ENCODE measurements at places on chromosomes 13 and 19. TPM values are rescaled to one million over a fixed set of nuclear protein-coding genes. Genes with fewer than 3 reads are reported as not detected.
A peak's percentile ranks its signal among the peaks of the same experiment; 100 is the strongest.

PPAN gene
- total RNA-seq = 68.1 TPM

FAM216B gene
- total RNA-seq = not detected

PSG6 gene
- total RNA-seq = not detected

DNA sequence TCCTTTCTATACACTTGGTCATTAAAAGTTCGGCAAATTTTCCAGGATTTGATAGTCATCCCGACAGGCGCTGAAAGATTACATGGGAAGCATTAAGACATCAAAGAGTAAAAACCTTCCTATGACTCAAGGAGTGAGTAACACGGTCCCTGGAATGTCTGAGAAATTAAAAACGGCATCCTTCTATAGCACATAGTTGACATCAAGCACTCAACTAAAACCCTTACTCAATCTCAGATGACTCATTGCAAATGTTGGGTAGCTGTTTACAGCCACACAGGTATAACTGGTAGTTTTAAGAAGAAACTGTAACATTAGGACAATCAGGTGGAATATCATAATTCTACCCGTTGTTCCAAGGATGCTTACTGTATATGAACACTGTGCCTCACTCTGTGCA, 6.4 kb upstream of the LGALS13 start:
- no peaks in the 10 kb centered on the region for H3K27me3 ChIP-seq
- H3K36me3 ChIP-seq = no peaks in the 10 kb centered on the region
- H3K4me3 ChIP-seq = no peak overlapping the region
- H3K4me1 ChIP-seq = no peaks in the 10 kb centered on the region

- peaks cover 12% of the 10 kb centered on the region for H3K4me1 ChIP-seq
- peak; percentile 96 for DNase-seq
- H3K36me3 ChIP-seq = no peaks in the 10 kb centered on the region
- peak overlapping the region; percentile 7 for H3K27ac ChIP-seq
Measured at GRCh38 chr19:29610574-29611271, 4.6 kb downstream of the POP4 start.

- no peak for DNase-seq
- H3K27me3 ChIP-seq = no peaks in the 10 kb centered on the region
- peaks cover 16% of the 10 kb centered on the region for H3K4me1 ChIP-seq
- H3K36me3 ChIP-seq = no peaks in the 10 kb centered on the region
- peak overlapping the region; percentile 79 for H3K27ac ChIP-seq
Measured at GRCh38 chr19:13985771-13986347, 20.3 kb downstream of the RFX1 start.

DNA sequence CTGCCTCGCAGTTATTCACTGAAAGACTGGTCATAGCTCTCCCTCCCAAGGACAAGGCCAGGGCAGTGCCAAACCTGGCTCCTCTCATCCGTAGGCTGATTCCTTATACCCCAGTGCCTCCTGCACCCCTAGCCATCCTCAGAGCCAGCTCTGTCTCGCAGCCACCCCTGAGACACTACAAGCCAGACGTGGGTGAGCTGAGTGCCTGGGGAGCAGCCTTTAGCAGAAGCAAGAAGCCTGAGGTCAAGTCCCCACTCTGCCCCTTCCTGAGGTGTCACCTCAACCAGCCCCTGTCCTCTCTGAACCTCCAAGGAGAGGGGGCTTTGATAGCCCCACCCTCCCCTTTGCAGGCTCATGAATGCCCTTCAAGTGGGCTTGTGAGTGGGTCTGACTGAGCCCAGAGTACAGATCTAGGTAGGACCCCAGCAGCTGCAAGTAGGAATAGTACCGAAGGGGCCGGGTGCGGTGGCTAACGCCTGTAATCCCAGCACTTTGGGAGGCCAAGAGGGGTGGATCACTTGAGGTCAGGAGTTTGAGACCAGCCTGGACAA, 14.8 kb upstream of the AKAP8L start:
- H3K27me3 ChIP-seq = no peaks in the 10 kb centered on the region
- H3K27ac ChIP-seq = peak overlapping the region; percentile 82
- H3K4me1 ChIP-seq = peaks cover 18% of the 10 kb centered on the region
- peak overlapping the region; percentile 77 for H3K4me3 ChIP-seq
- no peaks in the 10 kb centered on the region for H3K36me3 ChIP-seq
- no peak for DNase-seq

GRCh38 chr19:23817519-23817918, 58.8 kb upstream of the ZNF681 start:
- H3K4me3 ChIP-seq = no peak overlapping the region
- H3K27me3 ChIP-seq = no peaks in the 10 kb centered on the region
- no peak overlapping the region for H3K27ac ChIP-seq
- DNase-seq = peak; percentile 71
- H3K4me1 ChIP-seq = no peaks in the 10 kb centered on the region
- H3K36me3 ChIP-seq = no peaks in the 10 kb centered on the region

DNA sequence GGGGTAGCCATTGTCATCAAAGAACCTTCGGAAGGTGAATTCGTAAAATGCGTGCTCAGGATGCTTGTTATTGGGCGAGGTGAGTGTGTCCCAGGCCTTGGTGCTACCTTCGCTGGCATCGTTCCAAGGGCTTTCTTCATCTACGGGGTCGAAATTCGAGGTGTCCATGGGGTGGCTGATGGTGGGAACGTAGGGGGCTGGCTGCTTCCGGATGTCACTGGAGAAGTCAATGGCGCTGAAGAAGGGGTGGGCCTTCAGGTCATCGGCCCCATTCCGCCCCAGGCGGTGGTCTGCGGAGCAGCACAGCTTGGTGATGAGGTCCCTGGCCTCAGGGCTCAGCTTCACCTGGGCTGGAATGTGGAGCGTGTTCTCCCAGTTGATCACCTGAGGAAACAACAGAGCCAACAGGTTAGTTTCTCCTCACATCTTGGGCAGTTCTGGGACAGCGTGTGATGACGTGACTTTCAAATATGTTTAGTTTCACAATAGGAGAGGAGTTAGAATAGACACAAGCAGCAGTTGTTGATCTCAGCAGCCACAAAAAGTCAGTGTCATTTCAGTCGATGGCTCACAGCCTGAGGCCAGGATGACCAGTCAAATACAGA, 72.5 kb upstream of the XPO4 start:
- no peak for DNase-seq
- H3K27ac ChIP-seq = no peak overlapping the region
- H3K27me3 ChIP-seq = no peaks in the 10 kb centered on the region

DNA sequence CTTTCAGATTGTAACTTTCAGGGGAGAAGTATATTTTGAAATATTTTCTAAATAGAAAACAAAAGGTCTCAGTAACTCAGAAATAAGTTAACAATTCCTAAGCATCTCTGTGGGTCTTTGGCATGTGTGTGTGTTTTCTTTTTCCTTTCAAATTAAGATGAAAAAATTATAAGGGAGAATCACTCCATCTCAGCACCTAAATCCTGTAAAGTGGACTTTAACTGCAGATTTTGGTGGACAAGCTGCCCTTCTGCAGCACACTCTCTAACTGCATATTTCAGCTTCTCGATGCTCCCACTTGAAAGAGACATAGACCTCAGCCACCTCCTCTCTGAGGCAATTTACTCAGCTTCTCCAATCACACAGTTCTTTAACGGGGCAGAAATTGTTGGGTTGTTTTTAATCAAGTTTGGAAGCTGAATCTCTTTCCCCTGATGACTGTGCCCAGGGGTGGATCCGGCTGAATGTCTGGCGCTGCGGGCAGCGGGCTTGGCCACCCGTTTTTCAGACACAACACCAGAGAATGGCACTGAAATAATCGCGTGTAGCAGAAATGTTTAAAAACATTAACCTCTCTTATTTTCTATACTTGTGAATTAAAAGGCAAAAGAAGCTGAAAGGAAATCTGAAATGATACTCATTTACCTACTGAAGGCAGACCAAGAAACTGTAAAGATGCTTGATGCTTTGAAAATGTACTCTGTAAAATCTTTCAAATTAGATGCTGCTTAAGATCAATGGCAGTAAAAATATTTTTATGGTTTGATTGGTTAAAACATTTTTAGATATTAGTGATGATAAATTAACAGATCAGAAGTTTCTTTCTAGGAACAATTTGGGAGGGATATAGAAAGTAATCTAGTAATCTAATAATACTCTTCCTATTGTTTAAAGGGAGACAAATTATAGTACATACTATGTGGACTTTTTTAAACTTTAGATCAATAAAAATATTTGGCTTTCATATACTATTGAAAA, 12.4 kb downstream of the ZIC2 start:
- H3K27ac ChIP-seq = no peak overlapping the region
- no peaks in the 10 kb centered on the region for H3K36me3 ChIP-seq
- DNase-seq = no peak
- peaks cover 10% of the 10 kb centered on the region for H3K27me3 ChIP-seq
- H3K4me3 ChIP-seq = no peak overlapping the region
- H3K4me1 ChIP-seq = no peaks in the 10 kb centered on the region

DNA sequence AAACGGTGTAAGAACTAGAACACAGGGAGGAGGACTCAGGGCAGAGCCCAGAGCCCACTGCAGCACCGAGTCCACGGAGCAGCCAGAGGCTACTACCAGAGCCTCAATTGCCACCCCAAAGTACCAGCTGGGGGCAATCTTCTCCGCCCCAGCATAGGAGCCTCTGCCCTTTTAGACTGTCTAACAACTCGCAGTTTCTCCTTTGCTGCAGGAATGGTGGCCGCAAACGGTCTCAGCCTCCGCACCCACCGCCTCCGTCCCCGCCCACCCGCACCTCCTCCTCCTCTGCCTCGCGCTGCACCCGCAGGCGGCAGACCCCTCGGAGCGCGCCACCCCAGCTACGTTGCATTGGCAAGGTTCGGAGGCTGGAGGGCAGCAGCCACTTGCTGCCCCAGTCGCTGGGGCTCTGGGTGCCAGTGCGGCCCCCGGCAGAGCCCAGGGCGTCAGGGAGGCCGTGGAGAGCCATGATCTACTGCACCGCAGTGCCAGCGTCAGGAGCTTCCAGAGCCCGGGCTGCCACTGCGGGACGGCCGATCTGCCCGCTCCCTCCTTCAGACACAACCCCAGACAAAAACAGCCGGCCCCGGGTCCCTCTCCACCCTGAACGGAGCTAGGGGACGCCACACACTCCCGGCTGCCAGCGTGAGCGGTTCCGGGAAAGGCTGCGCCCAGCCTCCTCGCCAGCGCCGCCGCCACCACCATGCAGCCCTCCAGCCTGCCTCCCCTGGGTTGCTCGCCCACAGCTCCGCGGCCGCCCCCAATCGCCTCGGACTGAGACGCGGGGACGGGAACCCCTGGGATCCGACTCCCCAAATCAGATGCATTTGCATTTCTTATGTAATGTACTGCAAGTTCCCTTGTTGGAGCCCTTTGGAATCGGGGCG, 1.8 kb downstream of the FGF14 start:
- no peaks in the 10 kb centered on the region for H3K36me3 ChIP-seq
- peak; percentile 14 for DNase-seq
- H3K4me1 ChIP-seq = peaks cover 19% of the 10 kb centered on the region
- peak overlapping the region; percentile 54 for H3K4me3 ChIP-seq
- H3K27ac ChIP-seq = no peak overlapping the region

GRCh38 chr19:49677231-49677900, at the start of gene PRMT1:
PRMT1 (plus strand) TSS chr19:49677271; CDS start chr19:49677281, 10 bp downstream.
- H3K4me1 ChIP-seq = peaks cover 42% of the 10 kb centered on the region
- peak within 1 kb of the TSS; percentile 79 for H3K27ac ChIP-seq
- DNase-seq = no peak
- H3K4me3 ChIP-seq = peak within 1 kb of the TSS; percentile 86
- H3K27me3 ChIP-seq = no peaks in the 10 kb centered on the region

GRCh38 chr13:45055902-45056648, 64.2 kb upstream of the GTF2F2 start:
- no peak for DNase-seq
- peaks cover 3% of the 10 kb centered on the region for H3K4me1 ChIP-seq
- H3K27me3 ChIP-seq = no peaks in the 10 kb centered on the region
- no peaks in the 10 kb centered on the region for H3K36me3 ChIP-seq

DNA sequence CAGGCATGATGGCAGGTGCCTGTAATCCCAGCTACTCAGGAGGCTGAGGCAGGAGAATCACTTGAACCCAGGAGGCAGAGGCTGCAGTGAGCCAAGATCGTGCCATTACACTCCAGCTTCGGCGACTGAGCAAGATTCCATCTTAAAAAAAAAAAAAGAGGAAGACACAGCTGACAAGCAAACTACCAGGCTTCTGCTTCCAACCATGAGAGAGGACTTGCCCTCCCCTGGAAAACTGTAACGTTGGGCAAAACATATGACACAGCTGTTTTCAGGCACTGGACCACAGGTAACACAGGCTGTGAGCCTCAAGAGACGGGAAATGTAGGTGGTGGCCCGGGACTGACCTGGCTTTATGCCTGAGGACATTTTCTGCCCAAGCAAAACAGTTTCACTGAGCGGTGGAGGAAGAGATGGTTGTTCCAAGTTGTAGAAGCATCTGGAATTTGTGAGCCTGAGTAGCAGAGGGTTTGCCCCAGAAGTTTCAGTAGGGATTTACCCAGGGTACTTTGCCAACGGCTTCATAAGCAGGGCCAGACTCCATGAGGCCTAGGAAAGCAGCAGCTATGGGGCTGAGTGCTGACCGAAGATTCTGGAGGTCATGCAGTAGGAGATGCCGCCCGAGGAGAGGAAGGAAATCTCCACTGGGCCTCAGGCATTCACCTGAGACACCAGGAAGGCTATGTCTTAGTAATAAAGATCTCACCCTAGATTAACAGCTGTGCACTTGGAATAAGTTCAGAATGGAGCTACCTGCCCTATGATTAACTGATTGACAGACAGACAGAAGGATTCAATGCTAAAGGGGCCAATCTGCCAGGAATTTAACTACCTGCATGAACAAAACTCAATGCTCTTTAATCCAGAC, 88.0 kb downstream of the ABCC4 start:
- H3K4me1 ChIP-seq = no peaks in the 10 kb centered on the region
- DNase-seq = no peak
- H3K36me3 ChIP-seq = no peaks in the 10 kb centered on the region
- H3K4me3 ChIP-seq = no peak overlapping the region
- no peak overlapping the region for H3K27ac ChIP-seq
- no peaks in the 10 kb centered on the region for H3K27me3 ChIP-seq

GRCh38 chr19:2869618-2870017, 2.5 kb downstream of the ZNF556 start:
- no peaks in the 10 kb centered on the region for H3K4me1 ChIP-seq
- H3K36me3 ChIP-seq = no peaks in the 10 kb centered on the region
- H3K27ac ChIP-seq = no peak overlapping the region
- H3K4me3 ChIP-seq = no peak overlapping the region
- no peaks in the 10 kb centered on the region for H3K27me3 ChIP-seq

All from testis (tissue), 5 donors.